Thoracic aorta endothelial cell (primary cell): ENCODE measurements at places on chromosomes 1 and 21. TPM values are rescaled to one million over a fixed set of nuclear protein-coding genes. Genes with fewer than 3 reads are reported as not detected.

Gene KLF17
- total RNA-seq, result not detected in 2 replicates

Gene A3GALT2
- total RNA-seq, result not detected in 2 replicates

Gene FAAH
- 0.27 and 0.50 TPM in 2 replicates for total RNA-seq

Gene NTMT2
- total RNA-seq, result not detected in 2 replicates

Gene CRB1
- 0.13 and 0.57 TPM in 2 replicates for total RNA-seq

Gene CSF1
- total RNA-seq, result 11.4 and 17.7 TPM in 2 replicates
